M059J (cell line): ENCODE measurements at places on chromosomes 16 and 17. TPM values are rescaled to one million over a fixed set of nuclear protein-coding genes. Genes with fewer than 3 reads are reported as not detected.
A peak's percentile ranks its signal among the peaks of the same experiment; 100 is the strongest.

DNA sequence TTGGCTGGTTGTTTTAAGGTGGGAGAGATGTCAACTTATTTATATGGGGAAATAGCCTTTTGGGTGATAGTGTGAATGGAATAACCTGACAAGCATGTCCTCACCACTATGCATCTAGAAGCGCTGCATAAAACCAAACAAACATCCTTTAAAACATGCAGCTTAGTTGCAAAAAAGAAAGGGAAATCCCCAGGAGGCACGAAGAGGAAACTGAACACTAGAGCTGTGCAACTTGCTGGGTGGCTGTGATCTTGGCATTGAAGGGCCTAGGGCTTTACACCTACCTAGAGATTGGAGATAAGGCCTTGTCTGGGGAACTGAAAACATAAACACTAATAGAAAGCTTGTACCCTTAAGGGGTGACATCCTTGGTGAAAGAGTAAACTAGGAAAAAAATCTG, 7.3 kb downstream of the C16orf54 start:
- DNase-seq: no peak

Gene TEX19
- 0.05 TPM in 1 of 2 replicates, not detected in the other for total RNA-seq

- DNase-seq: no peak
Observed at GRCh38 chr16:12390644-12391043, 413.0 kb downstream of the CPPED1 start.

GRCh38 chr17:75191584-75191983, 8.8 kb upstream of the SUMO2 start:
- DNase-seq: no peak

DNA sequence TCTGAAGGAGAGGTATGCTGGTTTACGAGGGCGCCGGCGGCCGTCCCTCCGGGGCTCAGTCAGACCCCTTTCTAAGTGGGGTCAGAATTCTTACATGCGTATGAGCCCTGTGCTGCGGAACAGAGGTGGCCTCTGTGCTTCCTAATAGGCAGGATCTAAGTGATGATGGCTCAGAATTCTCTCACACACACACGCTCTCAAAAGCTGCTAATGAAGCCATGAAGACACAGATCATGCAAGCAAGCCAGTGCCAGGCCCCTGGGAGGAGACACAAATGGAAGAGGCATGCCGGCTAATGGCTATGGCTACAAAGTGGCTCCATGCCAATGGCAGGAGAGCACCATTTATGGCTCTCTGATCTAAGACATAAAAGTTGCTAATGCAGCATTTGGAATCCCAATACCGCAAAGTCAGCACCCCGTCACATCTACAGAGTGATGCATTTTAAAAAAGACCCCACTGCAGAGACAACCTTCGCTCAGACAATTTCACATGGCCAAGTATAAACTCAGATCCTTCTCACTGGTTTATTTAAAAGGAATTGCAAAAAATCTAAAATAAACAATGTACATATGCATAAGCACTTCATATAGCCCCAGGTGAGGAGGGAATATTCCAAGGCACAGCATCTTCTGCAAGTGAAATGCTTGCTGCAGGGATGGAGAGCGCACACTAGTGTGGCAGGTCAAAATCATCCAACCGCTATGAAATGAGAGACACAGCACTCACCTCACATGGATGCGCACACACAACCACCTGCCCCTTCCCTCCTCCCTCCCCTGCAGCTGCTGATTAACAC, 24.5 kb downstream of the NPLOC4 start:
- no peak for DNase-seq

Gene NETO2
- total RNA-seq: 301 and 394 TPM in 2 replicates

- DNase-seq: no peak
Observed at GRCh38 chr16:27433636-27434035, 31.7 kb downstream of the IL21R start.

DNA sequence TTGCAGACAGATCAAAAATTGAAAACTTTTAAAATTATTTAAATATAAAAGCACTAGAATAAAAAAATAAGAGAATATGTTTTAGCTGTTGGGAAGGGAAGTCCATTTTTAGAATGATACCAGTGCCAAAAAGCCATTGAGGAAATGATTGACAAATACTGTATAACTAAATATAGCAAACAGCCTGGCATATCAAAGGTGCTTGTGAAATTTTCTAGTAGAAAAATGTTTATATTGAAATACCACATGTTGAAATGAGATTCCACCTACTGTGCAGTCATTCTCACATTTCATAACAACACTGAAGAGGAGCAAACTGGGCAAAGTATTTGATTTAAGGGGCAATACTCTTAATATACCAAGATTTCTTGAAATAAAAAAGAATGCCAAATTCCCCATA, 183.5 kb downstream of the PHKB start:
- peak; percentile 2 for DNase-seq

DNA sequence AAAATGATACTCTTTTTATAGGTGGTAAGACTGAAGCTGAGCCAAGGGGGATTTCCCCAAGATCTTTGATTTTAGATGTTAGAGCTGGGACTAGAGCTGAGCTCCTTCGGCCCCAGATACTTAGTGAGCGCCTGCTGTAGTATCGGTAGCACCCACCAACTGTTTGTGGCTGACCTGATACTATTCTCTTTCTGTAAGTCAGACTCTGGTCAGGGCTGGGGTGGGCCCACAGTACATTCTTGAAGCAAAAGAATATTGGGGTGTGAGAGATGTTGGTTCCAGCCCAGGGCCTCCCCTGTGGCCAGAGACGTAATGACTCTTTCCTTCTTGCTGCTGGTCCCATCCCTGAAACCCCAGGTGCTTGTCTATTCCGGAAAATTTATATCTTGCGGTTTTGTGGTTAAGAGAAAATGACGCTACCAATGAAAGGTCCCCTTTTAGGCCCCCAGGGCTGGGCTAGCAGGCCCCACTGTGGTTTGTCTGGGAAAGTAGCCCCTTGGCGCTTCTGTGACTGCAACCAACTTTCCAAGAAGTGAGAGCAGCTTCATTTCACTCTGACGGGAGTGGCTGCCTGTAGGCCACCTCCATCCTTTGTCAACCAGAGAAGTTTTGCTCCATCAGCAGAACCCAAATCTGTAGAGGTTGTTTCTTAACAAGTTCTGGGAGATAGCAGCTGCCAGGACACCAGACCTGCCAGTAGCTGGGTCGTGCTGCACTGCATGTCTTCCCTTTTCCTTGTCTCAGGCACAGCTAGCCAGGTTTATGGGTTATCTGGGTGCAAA, 86.4 kb upstream of the LGALS9 start:
- peak; percentile 95 for DNase-seq

DNA sequence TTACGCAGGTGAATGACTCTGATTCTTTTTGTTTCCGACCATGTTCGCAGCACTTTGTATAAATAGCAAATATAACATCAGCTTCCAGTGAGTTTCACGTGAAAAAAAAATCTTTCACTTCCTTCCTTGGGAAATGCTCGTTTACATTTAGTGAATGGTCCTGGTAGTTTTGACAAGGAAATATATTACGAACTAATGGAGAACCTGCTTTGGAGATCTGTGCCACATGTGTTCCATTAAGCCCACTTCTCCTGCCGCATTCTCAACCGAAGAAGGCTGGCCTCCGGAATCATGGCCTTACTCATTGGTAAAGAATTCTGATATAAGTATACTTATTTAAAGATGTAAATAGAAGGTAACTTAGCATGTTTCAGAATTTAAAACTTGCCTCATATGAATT, 3.6 kb downstream of the CRAMP1 start:
- no peak for DNase-seq

DNA sequence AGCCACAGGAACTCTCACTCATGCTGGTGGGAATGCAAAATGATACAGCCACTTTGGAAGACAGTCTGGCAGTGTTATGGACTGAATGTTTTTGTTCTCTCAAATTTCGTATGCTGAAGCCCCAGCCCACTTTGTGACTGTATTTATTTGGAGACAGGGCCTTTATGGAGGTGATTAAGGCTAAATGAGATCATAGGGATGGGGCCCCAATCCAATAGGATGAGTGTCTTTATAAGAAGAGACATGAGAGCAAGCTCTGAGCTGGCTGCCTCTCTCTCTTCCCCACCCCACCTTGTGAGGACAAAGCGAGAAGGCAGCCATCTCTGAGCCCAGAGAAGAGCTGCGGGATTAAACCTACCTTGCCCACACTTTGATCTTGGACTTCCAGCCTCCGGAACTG, 21.9 kb upstream of the RAI1 start:
- DNase-seq: no peak

Gene WSCD1
- total RNA-seq: not detected in 2 replicates

DNA sequence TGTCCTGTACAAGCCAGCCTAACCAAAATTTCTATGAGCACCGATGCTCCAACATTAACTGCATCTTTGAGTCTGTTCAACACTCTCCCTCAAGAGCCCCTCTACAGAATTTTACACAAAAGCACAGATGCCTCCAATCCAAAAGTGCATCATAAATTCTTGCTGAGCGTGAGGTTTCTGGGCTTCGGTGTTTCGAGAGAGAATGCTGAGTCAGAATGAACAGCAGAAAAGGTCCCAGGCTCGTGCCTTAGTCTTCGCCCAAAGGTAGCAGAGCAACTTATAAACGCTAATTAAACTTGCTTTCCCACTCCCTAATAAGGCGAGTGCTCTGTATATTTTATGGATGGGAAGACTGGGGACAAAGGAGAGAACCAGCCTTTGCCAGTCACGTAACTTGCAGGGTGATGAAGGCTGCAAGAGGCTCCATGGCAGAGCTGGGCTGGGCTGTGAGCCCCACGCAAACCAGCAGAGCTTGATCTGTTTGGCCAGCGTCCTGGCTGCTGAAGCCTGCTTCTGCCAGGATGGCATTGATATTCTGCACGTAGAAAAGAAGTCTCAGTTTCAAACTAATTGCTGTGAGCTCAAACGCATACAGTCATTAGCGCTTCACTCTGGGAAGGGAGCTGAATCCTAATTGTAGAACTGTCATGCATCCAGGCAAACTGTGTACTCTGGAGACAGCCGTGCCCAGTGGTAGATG, 138.5 kb downstream of the DNAH9 start:
- no peak for DNase-seq

GRCh38 chr17:34397265-34397664, 34.2 kb upstream of the CCL1 start:
- no peak for DNase-seq
